ENCODE measurements at places on chromosomes 12 and 14.

DNA sequence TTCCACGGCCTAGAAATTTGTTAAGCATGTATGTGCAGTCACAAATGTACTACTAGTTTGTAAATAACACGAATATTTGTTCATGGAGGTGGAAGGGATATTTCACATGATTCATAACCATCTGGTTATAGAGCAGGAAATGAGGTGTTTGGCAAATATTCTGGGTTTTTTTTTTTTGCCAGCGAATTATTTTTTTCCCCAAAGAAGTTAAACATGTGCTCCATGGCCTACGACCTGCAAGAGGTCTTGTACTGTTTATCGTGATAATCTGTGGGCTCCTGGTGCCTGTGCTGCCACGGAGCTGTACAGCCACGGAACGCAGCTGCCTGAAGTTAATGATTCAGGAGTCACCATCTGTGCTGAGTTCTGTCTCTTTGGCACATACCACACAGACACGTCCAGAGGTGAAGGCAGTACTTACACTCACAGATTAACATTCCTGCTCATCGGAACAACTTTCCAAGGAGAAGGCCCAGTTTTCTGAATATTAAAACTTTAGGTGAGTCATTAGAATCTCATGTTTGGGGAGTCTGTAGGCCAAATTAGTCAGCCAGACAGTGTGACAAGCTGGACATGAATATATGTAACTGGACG, 156.3 kb downstream of the TMX1 start:
- no peak for DNase-seq

DNA sequence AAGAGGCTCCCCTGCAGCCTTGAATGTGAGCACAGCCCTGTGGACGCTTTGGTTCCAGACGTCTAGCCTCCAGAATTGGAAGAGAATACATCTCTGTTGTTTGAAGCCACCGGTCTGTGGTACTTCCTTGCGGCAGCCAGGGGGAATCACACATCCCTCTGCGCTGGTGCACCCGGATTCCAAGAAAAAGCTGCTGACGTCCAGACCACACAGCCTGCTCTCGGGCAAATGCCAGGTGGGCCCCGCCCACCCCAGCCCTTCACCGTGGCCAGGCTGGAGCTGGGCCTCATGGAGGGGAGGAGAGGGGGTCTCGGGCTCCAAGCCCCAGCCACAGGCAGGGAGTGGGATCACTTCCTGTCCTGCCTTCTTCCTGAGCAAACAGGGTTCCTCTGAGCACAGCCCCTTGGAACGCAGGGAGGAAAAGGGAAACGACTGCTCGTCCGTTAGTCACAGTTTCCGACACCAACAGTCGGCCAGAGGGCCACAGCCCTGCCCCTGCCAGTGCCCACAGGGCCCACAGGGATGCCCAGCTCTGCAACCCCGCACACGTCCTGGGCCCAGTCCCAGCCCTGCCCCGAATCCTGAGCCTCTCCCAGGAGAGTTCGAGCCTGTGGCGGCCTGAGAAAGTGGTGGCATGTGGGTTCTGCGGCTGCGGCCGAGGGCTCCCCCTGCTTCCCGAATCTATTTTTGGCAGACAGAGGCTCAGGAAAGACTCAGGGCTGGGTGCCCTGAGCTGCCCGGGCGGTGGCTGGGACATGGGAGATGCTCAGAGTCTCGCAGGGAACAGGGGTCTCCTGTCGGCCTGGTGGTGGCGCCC, 85.3 kb downstream of the RFLNA start:
- no peak for DNase-seq

- no peak for DNase-seq
These were observed 1211.7 kb downstream of the TMEM121 start for GRCh38 chr14:106738075-106738474.

GRCh38 chr14:31549817-31550216, 11.4 kb upstream of the NUBPL start:
- no peak for DNase-seq

GRCh38 chr12:53701518-53702264, 25.6 kb downstream of the CALCOCO1 start:
- DNase-seq, result no peak

DNA sequence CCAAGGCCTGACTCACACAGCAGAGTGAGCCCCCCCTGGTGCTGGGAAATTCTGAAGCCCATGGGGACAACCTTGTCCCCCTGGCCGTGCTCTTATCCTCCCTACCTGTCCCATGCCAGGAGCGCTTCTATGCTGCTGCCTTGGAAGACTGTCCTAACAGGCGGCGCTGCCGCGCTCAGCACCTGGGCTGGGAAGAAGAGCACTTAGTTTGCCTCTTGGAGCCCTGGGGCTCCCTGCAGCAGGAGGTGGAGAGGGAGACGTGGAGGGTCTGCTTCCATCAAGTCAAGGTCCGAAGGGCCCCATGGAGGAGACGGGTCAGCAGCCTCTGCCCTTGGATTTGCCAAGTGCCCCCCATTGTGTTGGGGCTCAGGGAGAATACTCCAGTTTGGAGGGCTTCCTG, 300.5 kb downstream of the CACNA1C start:
- DNase-seq, result no peak

- DNase-seq, result no peak
These were observed 17.2 kb downstream of the ZBTB42 start for GRCh38 chr14:104817930-104818713.

- DNase-seq, result no peak
These were observed 1027.0 kb downstream of the VRK1 start for GRCh38 chr14:97824218-97824617.

- DNase-seq, result no peak
These were observed 25.9 kb downstream of the CD9 start for GRCh38 chr12:6226002-6226678.

All from left renal pelvis (tissue), 4 donors.